ENCODE measurements at places on chromosomes 4 and X.

GRCh38 chr4:130335417-130336194 is 1239.7 kb downstream of the C4orf33 start:
- no peak for DNase-seq

- DNase-seq: no peak
These were observed 240.1 kb downstream of the FRAS1 start for GRCh38 chr4:78297116-78297800.

- no peak for DNase-seq
These were observed 55.5 kb downstream of the VCX3B start for GRCh38 chrX:8520178-8520577.

DNA sequence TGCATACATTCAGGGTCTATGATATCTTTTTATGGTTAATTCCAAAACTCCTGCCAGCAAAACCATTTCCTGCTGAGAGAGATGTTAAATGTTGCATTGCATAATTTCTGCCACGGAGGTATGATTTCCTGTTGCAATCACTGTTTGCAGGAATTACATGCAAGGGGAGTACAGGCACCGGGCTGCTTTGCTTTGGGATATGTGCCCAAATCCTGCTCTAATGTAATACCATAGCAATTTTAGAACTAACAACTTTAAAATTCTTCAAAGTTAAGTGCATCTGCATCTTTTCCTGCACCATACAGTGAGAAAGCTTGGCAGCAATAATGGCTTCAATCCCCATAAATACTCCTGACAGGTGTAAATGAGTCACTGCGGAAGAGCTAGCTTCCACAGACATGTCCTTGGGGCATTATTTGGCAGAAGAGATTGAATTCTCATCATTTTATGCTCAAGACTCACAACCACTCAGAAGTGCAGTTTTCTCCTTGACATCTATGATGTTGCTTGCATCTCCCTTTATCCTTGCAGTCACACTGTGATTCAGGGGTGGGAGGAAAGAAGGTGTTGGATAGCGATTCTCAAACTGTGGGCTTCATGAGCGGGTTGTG is 29.6 kb downstream of the TRIM2 start:
- peak; percentile 66 for DNase-seq

GRCh38 chr4:6043188-6043587 is 25.0 kb upstream of the C4orf50 start:
- no peak for DNase-seq

GRCh38 chrX:369563-370101 is 17.1 kb downstream of the PPP2R3B start:
- DNase-seq: no peak

Measured in kidney capillary endothelial cell (primary cell).